ENCODE measurements at places on chromosomes 2 and 18. TPM values are rescaled to one million over a fixed set of nuclear protein-coding genes. Genes with fewer than 3 reads are reported as not detected.

The EFEMP1 gene
- 5.1 TPM for total RNA-seq

The KIAA2012 gene
- total RNA-seq = not detected

The CNGA3 gene
- 0.10 TPM for total RNA-seq

The ANKRD30B gene
- total RNA-seq = 1.6 TPM

The HES6 gene
- total RNA-seq = 289 TPM

GRCh38 chr2:72788756-72789155 is 37.1 kb downstream of the EXOC6B start:
- DNase-seq = peak; percentile 44

DNA sequence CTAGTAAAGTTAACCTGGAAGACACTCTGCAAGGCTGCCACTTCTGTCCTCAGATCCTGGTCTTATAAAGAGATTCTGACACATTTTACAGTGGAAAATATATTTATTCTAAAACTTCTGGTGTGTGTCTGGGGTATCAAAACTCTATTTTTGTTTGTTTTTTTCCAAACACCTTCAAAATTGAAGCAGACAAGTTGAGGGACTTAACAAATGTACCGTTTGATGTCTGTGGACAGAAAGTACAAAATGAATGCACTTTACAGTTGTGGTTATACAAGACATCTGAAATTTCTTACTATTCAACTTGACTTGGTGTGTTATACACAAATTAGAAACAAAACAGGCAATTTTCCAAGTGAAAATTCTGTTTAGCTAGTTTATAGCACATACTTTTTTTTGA is 823.2 kb upstream of the SALL3 start:
- DNase-seq = no peak

GRCh38 chr2:106561803-106562202 is 74.6 kb downstream of the CD8B2 start:
- DNase-seq = no peak

DNA sequence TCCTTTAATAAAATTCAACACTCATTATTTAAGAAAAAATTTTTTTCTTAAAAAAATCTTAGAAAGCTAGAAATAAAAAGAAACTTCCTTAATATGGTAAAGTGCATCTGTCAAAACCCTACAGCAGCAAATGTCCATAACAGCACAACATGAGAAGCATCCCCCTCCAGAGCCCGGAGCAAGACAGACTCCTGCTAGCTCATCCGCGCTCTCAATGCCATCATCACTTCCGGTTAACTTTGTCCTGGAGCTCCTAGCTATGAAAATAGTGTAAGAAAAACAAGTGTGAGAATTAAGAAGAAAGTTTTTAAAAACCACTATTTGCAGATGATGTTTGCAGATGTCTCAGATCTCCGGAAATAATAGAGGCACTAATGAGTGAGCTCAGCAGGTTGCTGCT is 103.1 kb downstream of the TEX51 start:
- DNase-seq = no peak

DNA sequence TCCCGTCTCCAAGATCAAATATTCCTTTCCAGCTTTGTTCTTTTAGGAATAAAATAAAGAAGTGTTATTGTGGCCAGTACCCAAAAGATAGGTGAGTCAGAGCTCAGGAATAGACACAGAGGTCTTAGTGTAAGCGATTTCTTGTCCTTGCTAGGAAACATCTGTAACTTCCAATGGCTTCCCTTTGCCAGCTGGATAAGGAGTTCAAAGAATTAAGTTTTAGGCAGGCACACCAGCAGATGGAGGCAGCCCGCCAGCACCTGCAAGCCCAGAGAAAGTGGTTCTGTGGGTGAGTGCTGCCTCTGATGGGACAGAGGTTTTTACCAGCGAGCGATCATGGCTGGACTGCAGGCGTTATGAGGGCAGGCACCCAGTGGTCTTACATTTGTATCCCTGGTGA is 125.4 kb downstream of the MGAT5 start:
- no peak for DNase-seq

DNA sequence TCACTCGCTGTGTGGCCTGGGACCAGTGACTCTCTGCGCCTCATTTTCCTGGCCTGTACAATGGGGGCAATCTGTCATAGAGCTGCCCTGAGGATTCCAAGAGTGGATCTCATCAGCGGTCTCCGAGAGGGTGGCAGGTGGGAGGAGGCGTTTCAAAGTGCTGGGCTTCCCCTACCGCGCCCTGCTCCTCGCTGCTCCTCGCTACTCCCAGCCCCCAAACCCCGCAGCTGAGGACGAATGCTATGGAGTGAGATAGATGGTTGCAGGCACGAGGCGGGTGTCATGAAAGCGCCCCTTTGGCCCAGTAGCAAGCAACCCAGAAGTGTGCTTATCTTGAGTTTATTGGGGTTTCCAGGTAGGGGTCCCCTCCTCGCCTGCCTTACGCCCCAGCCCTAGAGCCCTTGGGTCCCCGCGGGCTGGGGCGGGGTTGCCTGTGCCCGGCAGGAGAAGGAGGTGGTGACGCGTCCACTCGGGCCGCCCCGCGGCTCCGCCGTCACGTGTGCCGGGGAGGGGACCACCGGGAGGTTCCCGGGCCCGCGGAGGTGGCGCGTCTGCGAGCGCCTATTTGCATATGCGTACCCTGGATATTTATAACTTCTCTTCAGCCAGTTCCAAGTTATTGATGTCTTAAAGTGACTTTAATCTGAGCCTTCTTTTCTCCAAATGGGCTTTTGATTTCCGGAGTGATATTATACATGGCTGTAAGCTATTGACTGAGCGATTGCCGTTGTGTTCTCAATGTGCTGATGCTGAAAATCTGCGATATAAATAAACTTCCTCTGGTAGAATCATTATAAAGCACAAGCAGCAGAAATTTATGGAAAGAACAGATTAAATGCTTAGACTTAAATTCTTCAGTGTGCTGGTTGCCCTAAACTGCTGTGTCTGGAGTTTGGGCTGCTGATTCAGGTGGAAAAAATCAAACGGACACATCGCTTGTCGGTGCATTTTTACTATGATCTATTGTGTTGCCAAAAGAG is 263.7 kb downstream of the ATAD2B start:
- DNase-seq = no peak

DNA sequence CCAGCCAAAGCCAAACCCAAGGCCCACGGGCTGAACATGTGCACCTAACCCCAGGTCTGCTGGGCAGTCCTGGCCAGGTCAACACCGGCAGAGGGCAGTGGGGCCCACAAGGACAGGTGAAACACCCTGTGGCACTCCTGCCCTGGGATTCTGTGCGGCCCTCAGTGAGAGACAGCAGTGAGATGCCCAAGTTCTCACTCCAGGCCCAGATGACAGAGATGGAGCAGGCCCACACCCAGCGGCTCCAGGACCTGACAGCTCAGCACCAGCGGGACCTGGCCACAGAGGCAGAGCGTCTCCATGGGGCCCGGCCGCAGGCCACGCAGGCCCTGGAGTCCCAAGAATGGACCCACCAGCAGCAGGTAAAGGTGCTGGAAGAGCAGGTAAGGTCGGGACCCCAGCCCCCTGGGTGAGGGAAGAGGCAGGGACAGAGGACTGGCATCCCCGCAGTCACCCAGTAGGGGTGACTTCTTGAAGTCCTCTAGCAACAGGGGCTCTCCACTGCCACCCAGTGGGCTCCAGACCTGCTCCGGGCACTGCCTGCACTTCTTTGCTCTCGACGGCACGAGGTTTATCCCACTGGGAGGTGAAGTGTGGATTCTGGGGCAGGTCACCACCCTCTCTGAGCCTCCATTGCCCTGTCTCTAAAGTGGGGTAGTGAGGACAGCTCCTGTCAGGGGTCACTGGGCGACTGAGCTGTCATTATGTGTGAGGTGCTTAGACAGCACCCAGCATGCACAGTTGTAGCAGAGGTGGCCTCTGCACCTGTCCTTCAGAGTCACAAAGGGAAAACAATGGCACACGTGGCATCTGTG is 8.8 kb upstream of the SNED1 start:
- DNase-seq = no peak

GRCh38 chr2:138280999-138281695 is 220.4 kb upstream of the SPOPL start:
- no peak for DNase-seq

GRCh38 chr18:76487782-76488181 is 7.3 kb downstream of the ZNF516 start:
- DNase-seq = no peak

GRCh38 chr2:70089220-70089982 is 2.1 kb downstream of the PCBP1 start:
- DNase-seq = peak; percentile 79

- DNase-seq = no peak
These were observed 230.0 kb downstream of the LRP1B start for GRCh38 chr2:141900826-141901225.

DNA sequence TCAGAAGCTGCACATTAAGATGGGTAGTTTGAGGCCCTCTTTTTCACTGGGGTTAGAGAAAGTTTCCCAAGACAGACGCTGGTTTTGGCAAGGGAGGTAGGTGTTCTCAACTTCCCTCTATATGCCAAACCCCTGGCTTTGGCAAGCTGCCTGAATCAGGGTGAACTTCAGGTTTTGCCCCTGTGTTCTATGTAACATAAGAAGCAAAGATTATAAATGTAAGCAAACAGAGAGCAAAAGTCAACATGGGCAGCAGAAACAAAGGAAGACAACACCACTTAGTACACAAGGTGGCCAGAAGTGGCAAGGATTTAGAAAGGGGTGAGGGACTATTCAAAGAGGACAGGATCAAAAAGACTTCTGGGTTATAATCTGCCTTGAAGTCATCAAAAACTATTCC is 70.5 kb upstream of the TFCP2L1 start:
- no peak for DNase-seq

DNA sequence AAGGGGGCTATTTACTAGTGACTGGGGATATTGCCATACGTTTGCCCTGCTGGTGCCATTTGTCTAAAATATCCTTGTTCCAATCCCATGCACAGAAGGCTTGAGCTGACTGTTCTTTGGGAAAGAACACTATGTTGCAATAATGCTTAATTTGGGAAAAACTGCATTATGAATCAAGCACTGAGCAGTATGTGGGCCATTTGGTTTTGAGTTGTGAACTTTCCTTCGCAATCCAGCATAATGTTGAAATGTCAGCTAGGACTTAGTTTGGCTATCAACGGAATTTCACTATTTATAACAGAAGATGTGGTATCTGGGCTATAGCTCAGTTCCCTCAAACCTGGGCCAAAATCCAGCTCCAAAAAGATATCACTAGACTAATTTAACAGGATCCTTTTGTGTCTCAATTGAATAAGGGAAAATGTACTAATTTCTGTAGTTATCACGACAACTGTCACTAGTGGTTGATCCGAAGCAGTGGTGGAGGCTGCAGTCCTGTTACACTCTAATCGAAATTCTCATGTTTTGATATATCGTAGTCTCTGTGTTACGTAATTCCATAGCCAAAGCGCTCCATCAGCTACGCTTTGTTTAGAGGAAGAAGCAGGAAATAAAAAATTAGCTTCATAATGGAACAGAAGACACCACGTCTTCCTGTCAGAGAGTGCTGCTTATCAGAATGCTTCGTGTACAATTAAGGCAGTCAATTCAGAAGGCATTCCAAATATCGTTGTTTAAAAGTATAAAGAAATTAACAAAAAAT is 686.8 kb upstream of the SALL3 start:
- DNase-seq = no peak

DNA sequence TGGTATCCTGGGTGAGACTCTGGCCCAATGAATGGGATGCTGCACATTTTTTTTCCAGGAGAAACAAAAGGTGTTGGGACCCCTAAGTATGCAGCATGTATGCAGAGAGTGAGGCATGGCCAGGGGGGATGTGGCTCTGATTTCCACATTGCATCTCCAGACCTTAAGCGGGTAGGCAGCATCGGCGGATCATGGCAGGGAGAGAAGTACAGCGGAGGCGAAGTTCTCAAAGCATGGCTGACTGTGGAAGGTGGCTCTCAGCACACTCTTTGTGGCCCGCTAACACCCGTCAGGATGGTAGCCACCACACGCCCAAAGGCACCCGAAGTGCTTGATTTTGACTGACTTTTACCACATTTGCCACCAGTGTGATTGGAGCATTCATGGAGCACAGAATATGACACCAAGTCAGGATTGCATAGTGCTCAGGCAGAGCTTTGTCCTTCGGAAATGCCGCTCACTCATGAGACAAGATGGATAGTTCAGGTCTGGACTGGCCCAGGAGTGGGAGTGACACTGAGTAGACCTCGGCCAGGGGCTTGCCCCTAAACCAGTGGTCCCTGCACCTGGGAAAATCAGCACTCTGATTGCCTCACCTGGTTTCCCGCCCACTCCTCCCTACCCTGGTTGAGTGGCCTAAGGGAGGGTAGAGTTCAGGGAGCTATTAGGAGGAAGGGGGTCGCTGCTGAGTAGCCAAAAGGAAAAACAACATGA is 14.2 kb downstream of the INPP4A start:
- DNase-seq = no peak

Data from myocyte (in vitro differentiated cells).